Stimulated activated CD8-positive, alpha-beta memory T cell treated with anti-CD3 and anti-CD28 coated beads, Interleukin-4, amount 100 ng/mL, for 1 hour (primary cell): ENCODE measurements at places on chromosomes 5 and 9.

DNA sequence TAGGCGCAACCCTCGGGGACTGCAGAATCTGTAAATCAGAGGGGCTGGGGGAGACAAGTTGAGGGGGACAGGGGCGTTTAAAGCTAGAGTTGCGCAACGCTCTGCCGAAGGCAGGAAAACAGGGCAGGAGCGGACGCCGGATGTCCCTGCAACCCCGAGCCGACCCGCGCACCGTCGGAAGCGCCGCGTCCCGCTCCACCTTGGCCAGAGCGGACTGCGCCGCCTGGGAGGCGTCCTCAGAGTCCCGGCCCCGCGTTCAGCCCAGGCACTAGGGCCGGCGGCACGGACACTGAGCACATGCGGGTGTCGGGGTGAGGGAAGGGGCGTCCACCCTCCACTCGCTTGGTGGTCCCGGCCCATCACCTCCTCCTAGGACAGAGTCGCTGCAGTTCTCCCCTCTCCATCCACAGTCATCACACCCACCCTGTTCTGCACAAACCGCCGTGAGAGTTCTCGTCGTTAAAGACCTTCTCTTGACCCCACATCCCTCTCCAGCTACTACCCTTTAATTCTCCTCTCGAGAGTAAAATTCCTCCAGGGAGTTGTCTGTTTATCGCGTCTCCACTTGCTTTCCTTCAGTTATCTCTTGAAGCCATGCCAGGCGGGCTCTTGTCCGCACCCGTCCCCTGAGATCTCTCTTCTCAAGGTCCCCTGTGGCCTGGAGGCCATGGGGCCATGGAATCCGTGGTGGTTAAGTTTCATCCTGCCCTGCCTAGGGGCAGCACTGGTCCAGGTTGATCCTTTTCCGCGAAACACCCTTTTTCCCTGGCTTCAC lies 796 bp upstream of the PDLIM7 start:
- DNase-seq, result no peak

DNA sequence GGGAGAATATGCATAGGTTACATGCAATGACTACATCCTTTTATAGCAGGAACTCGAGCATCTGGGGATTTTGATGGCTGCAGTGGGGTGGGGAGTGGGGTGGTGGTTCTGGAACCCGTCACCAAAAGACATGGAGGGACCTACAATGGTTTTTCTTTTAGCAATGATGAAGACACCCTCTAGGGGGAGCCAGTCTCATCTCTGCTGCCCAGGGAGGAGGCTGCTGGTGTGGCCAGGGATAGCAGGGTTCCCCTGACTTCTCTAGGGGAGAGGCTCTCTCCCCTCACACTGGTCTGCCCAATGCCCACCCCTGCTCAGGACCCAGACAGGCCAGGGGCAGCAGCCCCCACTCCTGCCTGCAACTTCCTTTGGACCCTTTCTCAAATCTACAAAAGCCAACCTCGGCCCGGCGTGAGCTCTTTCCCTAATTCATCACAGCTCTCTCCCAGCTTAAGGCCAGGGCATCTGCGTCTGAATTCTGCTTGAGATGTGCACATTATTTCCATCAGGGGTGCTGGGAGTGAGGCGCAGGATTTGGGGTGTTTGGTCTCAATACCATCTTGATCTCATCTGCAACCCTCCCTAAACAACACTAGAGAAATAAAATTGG lies 73.6 kb upstream of the RETREG1 start:
- no peak for DNase-seq

- DNase-seq, result no peak
These were observed 24.4 kb upstream of the CLK4 start for GRCh38 chr5:178651046-178651810.

- DNase-seq, result no peak
These were observed 326.7 kb upstream of the EFNA5 start for GRCh38 chr5:107997338-107997980.
